NCI-H1092 treated with DMSO at 0.1 percent for 48 hours (cell line): ENCODE measurements at places on chromosomes 16 and 17.

DNA sequence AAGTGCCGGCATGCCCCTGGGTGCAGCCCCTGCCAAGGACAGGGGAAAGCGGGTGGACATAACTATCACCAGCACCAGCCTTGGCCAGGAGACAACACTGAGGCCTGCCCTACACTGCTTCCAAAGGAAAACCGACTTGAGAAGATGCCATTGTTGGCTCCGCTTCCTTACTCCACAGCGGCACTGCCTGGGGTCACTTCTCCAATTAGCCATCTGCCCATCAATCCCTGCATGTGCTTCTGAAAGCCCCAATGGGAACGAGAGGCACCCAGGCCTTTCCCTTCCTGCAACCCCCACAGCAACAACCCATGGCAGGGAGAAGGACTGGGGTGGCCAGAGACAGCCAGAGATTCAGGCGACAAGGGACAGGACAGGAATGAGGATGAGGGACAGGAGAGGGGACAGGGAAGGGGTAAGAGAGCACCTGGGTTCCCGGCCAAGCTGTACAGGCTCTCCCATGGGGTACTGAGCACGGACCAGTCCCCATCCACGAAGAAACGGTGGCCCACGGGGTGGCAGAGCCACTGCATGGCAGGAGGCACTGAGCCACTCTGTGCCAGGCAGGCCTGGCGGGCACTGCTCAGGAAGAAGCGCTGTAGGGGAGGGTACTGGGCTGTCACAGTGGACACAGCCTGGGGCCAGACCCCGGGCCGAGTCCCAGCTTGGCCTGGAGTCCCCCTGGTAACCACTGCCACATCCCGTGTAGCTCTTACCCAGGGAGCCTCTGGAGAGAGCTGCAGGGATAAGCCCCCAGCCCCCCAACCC lies 21.2 kb downstream of the SREBF1 start:
- no peak for DNase-seq

DNA sequence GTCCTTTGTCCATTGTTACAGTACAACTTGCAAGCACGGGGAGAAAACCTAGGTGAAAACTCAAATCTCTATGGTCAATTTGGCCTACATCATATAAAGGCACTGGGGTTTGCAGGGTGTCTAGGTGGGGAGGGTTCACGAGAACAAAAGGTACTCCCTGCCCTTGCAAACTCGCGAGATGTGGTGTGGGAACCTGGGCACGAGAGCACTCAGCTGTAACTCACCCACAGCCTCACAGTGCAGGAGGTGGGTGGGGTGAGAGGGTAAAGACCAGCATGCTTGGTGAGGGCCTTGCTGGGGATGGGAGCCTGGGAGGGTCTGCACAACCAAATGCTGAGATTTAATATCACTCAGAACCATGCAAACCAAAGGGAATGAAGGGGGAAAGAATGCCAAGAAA lies 18.4 kb upstream of the ZNF594 start:
- no peak for DNase-seq

DNA sequence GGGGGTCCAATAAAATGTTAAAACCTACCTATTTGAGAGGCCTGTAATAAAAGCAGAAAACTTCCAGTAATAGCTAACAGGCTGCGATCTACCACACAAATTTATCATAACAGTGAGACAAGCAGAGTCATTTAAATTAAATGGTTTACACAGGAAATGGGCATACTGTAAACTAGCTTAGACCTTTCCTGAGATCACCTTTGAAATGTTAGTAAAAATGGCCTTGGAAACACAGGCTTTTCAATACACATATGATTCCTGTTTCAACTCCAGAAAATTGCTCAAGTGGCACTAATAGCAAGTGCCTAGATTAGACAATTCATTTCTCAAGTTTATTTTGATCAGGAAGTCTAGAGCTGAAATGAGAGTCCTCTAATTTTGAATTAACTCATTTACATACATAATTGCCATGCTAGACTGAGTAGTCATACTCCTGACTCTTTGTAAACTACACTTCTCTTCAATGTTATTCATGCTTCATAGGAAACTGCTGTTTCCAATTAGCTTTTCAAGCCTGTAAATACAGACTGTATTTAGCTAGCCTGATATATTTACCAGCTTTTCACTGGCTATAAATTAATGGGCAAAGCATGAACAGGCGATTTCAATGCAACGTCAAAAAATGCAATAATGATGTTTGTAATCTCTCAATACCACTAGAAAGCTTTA lies 43.3 kb downstream of the PARN start:
- no peak for DNase-seq

DNA sequence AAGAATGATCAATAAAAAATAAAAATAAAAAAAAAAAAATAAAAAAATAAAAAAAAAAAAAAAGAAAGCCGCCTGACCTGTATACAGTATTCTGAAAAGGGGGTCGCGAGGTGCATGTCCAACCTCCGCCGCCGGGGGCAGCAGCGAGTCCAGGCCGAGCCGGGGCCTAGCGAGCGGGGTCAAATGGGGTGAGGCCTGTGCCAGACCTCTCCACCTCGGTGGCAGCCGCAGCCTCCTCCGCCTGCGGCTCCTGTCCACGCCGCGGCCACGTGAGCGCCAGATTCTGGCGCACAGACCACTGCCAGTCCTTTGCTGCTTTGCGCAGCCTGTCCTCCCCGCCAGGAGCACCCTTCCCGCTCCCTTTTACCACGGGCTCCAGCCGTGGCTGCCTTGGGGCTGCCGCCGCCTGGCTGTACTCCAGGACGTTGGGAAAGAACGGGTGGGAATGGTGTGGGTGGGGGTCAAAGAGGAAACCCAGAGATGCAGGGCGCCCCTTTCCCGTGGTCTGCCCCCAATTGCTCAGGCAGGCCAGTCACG lies 2.4 kb upstream of the BCKDK start:
- peak; percentile 46 for DNase-seq

- no peak for DNase-seq
Observed at GRCh38 chr16:77897831-77898605, 109.7 kb downstream of the VAT1L start.

- no peak for DNase-seq
Observed at GRCh38 chr17:2377659-2378058, 23.2 kb downstream of the MNT start.
